Psoas muscle (tissue), 8 donors: ENCODE measurements at places on chromosomes 5 and 9.
A peak's percentile ranks its signal among the peaks of the same experiment; 100 is the strongest.

- no peak for DNase-seq
- no peak overlapping the region for H3K4me3 ChIP-seq
- H3K36me3 ChIP-seq = no peaks in the 10 kb centered on the region
- H3K4me1 ChIP-seq = no peaks in the 10 kb centered on the region
Measured at GRCh38 chr5:178361657-178362445, 129.2 kb upstream of the PHYKPL start.

DNA sequence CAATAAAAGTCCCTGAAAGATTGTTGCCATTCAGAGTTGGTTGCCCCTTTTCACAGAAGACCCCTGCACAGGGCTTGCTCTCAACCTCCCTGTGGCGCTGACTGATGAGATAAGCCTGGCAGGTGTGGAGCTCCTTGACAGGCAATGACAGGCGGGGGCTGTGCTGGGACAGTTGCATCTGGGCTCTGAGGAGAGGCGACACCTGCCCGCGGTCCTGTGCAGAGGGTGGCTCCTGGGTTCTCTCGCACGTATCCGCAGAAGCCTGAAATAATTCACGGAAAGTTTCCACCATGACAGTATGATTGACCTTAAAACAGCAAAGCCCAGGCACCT, 19.8 kb upstream of the EXOC3 start:
- H3K27ac ChIP-seq = no peak overlapping the region
- no peak overlapping the region for H3K4me3 ChIP-seq
- no peaks in the 10 kb centered on the region for H3K36me3 ChIP-seq
- DNase-seq = no peak
- no peaks in the 10 kb centered on the region for H3K27me3 ChIP-seq

DNA sequence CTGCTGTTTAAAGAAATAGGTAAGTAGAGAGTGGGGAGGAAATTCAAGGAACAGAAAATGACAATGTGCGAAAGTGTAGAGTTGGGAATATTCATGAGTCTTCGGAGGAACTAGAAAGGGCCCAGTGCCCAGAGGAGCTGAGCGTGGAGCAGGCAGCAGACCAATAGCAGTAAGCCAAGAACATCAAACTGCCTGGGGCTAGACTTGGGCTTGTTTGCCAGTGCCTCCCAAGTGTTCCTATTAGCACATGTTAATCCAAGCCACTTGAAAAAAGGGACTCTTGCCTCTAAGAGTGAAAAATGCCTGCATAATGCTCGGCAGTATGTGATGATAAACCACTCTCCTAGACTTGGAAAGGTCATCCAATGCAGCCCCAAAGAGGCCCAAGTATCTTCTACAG, 1.2 kb upstream of the TAL2 start:
- no peaks in the 10 kb centered on the region for H3K36me3 ChIP-seq
- H3K4me1 ChIP-seq = peaks cover 17% of the 10 kb centered on the region
- no peak overlapping the region for H3K27ac ChIP-seq
- H3K4me3 ChIP-seq = no peak overlapping the region

DNA sequence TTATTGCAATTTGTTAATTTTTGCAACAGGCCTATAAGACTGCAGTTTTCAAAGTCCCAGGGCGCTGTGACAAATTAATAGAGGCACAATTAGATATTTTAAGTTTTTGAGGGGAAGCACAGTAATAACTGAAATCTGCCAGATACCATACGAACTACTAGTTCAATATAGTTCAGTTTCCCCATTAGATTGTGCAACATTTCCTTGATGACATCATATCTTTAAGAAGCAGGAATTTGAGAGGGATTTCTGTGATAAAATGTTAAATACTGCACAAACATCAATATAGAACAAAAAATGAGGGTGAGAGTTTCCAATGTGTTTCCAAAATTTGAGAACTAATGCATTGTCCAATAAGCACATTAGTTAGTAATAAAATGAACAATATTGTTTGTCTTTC, 56.7 kb upstream of the GRIN3A start:
- no peak for DNase-seq

- no peaks in the 10 kb centered on the region for H3K27me3 ChIP-seq
- H3K4me3 ChIP-seq = no peak overlapping the region
- DNase-seq = no peak
- no peaks in the 10 kb centered on the region for H3K4me1 ChIP-seq
- no peaks in the 10 kb centered on the region for H3K36me3 ChIP-seq
Measured at GRCh38 chr5:119596046-119596445, 33.3 kb upstream of the FAM170A start.

DNA sequence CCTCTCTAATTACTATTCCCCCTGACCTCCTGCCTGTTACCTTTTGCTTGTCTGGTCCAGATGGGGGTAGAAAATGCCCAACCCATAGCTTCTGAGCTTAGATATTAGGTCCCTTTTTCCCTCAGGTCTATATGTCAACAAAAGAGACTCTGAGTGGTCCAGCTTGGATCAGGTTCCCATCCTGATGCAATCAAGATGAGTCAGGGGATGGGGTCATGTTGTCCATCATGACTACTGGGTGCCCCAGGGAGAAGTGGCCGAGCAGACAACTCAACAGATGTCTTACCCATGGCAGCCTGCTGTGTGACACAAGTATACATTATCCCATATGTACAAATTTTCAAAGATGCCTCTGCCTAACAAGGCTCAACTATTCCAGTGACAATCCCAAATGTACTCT, 9.1 kb upstream of the ANKH start:
- no peak overlapping the region for H3K4me3 ChIP-seq
- H3K27me3 ChIP-seq = no peaks in the 10 kb centered on the region
- peaks cover 3% of the 10 kb centered on the region for H3K4me1 ChIP-seq
- H3K36me3 ChIP-seq = no peaks in the 10 kb centered on the region
- DNase-seq = no peak
- no peak overlapping the region for H3K27ac ChIP-seq

DNA sequence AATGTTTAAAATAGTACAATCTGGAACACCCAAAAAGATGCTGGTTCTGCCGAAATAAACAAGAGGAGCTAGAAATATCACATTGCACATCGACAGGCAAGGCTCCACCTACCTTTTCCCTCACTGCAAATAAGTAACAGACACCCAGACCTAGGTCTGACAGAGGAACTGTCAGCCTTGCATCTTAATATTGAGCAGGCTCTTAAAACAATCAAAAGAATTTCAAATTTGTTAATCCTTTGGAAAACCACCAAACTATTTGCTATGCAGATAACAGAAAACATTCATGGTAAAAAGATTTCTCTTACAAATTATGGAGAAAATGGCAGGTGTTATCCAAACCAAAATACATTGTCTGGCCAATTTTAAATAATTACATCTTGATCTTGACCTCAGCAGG, 71.3 kb downstream of the FRMD3 start:
- peaks cover 8% of the 10 kb centered on the region for H3K4me1 ChIP-seq
- no peak for DNase-seq
- H3K4me3 ChIP-seq = no peak overlapping the region
- no peaks in the 10 kb centered on the region for H3K36me3 ChIP-seq
- H3K27ac ChIP-seq = no peak overlapping the region
- no peaks in the 10 kb centered on the region for H3K27me3 ChIP-seq

DNA sequence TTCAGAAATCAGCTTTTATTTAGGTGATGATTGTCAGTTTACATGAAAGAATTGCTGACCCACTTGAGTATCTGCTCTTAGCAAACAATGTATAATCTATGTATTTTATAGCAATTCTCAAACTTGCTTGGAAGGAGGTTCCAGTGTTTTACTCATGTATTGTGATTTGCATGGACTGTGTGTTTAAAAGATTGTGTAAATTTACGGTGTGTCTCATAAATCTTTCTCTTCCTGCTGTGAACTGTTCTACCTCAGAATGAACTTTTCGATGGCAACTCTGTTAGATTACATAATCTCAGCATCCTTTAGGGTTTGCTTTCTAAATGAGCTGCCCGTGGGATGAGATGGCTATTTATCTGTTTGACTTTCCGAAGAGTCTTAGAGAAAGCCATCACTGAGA, 122.5 kb downstream of the MEF2C start:
- peak overlapping the region; percentile 75 for H3K27ac ChIP-seq
- DNase-seq = no peak
- H3K27me3 ChIP-seq = no peaks in the 10 kb centered on the region
- H3K4me3 ChIP-seq = no peak overlapping the region
- peaks cover 31% of the 10 kb centered on the region for H3K4me1 ChIP-seq
- H3K36me3 ChIP-seq = peaks cover 4% of the 10 kb centered on the region

DNA sequence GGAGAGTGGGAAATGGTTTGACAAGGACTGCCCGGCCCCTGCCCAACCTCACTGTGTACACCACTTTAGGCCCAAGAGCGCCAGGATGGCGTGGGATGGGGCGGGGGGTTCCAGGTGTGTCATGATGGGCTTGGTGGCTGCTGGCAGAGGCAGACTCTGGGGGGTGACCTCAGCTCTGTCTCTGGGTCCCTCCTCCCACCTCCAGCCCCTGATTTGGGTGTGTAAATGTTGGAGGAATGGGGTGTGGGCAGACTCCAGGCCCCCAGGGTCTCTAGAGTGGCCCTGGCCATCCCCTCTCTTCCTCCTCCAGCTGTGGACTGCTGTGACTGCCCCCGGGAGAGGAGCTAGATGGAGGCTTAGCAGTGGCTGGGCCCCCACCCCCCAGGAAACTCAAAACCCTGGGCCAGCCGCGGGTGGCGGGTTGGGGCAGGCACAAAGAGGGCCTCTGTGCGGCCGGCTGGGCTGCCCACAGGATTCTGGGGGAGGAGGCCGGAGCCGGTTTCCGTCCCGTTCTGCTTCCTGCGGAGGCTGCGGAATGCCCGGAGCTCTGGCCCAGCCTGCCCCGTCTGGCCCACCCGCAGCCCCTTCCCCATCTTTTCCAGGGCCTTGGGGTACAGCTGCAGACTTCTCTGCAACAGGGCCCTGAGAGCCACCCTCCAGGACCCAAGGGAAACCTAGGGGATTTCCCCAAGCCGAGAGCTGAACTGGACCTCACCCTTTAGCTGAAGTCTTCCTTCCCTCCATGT, 23.1 kb downstream of the CXXC5 start:
- H3K36me3 ChIP-seq = no peaks in the 10 kb centered on the region
- H3K4me3 ChIP-seq = peak overlapping the region; percentile 67
- H3K27me3 ChIP-seq = no peaks in the 10 kb centered on the region
- H3K4me1 ChIP-seq = peaks cover 91% of the 10 kb centered on the region
- DNase-seq = no peak
- H3K27ac ChIP-seq = peak overlapping the region; percentile 98

DNA sequence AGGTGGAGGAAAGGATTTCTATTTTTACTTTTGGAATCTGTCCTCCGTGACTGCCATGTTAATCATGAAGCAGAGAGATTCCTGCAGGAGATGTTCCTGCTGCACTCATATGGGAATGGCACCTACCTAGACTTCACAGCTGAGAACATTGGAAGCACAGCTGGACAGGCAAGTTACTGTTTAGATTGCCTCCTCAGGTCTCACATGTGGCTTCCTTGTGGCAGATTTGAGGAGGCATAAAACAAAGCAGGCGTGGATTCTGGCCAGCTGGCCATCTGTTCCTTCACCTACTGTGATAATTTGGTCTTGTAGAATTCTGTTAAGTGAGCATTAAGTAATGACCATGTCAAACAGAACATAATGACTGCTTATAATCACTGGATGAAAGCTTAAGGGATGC, 193.4 kb downstream of the EDIL3 start:
- no peak overlapping the region for H3K27ac ChIP-seq
- no peak overlapping the region for H3K4me3 ChIP-seq
- no peaks in the 10 kb centered on the region for H3K36me3 ChIP-seq
- no peak for DNase-seq
- H3K4me1 ChIP-seq = no peaks in the 10 kb centered on the region
- H3K27me3 ChIP-seq = no peaks in the 10 kb centered on the region

- H3K4me3 ChIP-seq = no peak overlapping the region
- no peaks in the 10 kb centered on the region for H3K27me3 ChIP-seq
- no peak overlapping the region for H3K27ac ChIP-seq
- no peaks in the 10 kb centered on the region for H3K4me1 ChIP-seq
- no peak for DNase-seq
Measured at GRCh38 chr5:8184455-8185063, 315.6 kb downstream of the MTRR start.

DNA sequence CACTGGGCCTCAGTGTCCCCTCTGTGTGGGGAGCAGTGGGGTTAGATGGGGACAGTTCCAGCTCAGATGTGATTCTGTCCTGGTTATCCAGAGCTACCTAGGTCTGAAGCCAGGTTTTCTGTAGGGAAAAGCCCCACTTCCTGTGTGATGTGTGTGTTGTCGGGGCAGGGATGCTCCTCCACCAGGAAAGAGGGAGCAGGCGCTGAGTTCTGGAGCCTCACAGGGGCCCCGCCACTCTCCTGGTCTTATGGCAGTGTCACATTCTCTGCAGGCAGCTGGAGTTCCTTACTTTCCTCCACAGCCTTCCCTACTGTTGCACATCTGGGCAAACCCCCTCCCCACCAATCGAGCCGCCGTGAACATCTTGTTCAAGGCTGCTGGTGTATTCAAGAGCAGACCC, 39.1 kb upstream of the GRHPR start:
- no peaks in the 10 kb centered on the region for H3K36me3 ChIP-seq
- DNase-seq = no peak
- no peaks in the 10 kb centered on the region for H3K27me3 ChIP-seq

GRCh38 chr5:68953231-68953874, 140.5 kb upstream of the SLC30A5 start:
- H3K36me3 ChIP-seq = no peaks in the 10 kb centered on the region
- DNase-seq = no peak
- H3K27ac ChIP-seq = no peak overlapping the region
- H3K4me1 ChIP-seq = peaks cover 17% of the 10 kb centered on the region

DNA sequence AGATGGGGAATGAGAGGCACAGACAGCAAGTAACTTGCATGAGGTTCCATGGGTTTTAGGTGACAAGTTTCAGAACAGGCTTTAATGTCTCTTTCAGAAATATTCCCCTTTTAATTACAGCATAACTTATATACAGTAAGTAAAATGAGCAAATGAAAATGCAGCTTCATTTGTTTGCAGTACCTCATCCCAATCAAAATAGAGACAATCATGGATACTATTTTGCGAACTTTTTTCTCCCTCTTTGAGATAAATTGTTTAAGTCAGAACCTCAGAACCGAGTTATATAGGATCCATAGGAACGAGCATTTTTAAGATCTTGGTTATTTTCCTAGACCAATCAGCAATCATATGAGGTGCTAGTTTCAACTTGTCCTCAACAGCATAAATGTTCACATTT, 3.5 kb downstream of the LCP2 start:
- H3K27me3 ChIP-seq = no peaks in the 10 kb centered on the region
- H3K4me3 ChIP-seq = no peak overlapping the region
- no peak for DNase-seq
- H3K27ac ChIP-seq = no peak overlapping the region
- no peaks in the 10 kb centered on the region for H3K36me3 ChIP-seq
